ENCODE measurements at places on chromosomes 12 and 14.
A peak's percentile ranks its signal among the peaks of the same experiment; 100 is the strongest.

GRCh38 chr12:69290545-69291277 is 51.3 kb downstream of the CPSF6 start:
- DNase-seq = peak; percentile 94

DNA sequence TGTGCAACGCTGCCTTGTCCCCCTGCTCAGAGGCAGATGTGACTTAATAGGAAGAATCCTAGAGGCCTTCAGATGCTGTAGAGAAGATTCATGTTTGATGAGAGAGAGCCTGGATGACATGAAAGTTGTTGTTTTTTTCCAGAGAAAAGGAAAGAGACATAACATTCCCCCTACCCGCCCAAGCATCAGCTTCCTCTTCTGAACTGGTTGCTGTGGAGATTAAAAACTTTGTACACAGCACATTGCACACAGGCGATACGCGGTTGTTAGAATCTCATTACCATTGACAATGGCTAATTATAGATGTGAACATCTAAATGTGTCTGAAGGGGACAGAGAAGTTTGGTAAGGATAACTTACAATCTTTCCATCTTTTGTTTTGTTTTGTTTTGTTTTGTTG is 13.6 kb upstream of the ETFBKMT start:
- DNase-seq = no peak

- DNase-seq = no peak
Measured at GRCh38 chr12:64756376-64756775, 2.8 kb downstream of the GNS start.

DNA sequence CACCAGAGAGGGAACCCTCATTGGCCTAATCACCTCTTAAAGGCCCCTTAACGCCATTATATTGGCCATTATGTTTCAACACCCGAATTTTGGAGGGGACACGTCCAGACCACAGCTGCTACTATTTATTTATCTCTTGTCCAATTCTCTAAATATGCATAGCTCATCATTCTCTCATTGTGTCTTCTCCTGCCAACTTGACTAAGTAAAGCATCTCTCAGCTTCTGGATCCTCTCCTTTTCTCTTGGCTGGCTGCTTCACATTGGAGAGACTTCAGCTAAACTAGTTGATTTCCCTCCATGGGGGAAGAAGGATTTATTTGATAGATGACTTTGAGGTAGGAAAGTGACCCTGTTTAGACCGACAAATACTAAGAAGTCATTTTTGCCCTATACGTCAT is 120.4 kb upstream of the KRR1 start:
- no peak for DNase-seq

GRCh38 chr12:104682790-104683279 is 226.1 kb downstream of the CHST11 start:
- peak; percentile 68 for DNase-seq

GRCh38 chr12:106300761-106301160 is 1.8 kb upstream of the TCP11L2 start:
- DNase-seq = no peak

GRCh38 chr14:54116972-54117371 is 160.3 kb upstream of the BMP4 start:
- DNase-seq = no peak

DNA sequence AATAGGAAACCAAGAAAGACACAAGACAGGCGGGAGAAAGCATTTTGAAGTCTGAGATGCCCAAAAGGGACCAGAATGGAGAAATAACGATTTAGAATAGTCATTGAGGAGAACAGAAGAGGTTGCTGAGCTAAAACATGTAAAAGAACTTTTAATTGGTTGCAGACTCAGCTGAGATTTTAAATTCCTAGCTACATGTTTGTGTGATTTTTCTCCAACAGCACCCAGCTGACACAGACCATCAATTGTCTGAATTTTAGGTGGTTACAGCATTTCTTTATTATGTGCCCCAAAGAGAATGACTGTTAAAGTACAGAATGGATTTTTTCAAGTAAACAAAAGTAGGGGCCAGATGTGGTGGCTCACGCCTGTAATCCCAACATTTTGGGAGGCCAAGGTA is 50.3 kb downstream of the BAZ1A start:
- no peak for DNase-seq

DNA sequence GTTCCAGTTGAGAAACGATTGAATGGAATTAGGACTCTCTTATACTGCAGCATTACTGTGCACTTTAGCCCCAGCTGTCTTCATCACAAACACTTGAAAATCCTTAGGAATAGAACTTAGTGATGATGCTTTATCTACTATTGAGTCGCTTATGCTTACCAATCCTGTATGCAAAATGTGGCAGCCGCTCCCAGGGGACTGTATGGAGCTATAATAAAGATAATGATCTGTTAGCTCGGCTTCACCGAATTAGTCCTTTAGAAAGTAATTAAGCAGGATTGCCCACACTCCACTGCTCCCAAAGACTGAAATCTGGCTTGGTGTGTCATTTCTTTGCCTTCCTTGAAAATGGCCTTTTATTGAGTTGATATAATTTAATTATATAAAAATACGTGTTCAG is 10.6 kb downstream of the EML1 start:
- no peak for DNase-seq

DNA sequence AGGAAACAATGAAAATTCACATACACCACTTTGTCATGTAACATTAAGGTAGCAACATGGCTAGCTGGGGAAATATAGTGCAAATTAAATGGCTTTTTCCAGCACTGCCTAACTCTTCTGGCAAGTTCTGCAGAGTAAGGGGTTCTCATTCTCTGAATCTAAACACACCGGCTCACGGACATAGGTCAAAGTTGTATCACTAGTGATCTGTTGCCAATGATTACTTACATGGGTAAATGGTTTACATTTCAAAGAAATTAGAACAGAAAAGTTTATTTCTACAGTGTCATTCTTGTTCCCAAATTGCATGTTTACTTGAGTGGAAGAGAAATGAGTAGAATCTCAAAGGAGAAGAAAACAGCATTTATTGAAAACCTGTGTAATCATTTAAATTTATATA is 381.9 kb downstream of the PRKD1 start:
- DNase-seq = no peak

DNA sequence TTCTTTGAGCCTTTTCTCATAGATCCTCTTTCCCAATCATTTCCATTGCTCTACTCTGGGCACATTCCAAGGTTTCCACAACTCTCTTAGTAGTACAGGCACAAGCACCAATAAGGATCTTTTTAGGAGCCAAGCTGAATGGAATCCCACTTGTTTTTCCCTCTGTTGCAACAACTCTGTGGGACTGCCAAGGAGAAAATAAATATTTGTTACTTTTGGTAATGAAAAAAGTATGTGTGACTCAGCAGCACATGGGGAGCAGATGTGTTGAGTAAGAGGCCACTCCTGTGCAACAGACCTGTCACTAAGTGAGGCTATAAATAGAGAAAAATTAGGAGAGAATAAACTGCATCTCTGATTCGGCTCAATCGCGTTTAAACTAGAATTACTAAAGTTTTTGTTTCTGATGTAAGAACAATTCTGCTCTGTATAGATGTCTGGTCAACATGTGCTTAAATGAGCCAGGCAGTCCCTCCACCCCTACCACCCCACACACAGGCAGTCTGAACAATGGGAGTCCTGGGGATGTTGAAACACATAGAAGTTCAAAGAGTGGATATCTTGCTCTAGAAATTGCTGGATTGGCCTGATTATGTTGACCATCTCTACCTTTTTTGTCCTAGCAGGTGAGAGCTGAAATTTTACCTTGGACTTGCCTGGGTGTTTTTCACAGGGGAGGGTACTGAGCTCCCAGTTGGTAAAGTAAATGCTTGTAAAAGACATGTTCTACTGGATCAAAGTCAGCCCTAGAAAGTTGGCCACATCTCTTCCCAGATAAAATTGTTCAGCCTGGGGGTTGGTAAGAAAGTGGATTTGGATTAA is 244.3 kb upstream of the NOVA1 start:
- no peak for DNase-seq

DNA sequence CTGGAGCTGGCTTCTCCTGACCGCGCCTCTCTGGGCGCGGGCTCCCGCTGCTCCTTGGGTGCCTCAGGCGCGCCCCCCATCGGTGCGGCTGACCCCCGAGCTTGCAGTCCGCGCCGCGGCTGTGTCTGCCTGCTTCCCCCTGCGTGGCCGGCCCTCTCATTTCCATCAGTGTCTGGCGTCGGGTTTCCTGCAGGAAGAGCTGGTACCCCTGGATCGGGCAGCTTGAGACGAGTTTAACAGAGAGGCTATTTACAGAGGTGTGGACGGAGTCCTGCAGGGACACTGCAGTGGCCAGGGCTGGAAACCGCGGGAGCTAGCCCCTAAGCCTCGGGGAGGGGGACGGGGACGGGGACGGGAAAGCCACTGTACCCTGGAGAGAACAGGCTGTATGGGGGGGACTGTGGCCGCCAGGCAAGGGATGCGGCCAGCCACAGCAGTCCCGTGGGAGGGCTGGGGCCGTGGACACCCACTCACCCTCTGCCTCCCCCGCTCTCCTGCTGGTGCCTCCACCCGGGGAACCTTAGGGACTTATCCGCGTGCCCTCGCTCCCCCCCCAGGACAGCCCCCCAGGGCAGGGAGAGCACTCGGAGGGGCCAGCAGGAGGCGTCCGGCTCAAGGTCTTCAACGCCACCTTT is 3.7 kb upstream of the CACNA2D4 start:
- DNase-seq = no peak

GRCh38 chr14:70052990-70053389 is 135.8 kb downstream of the SLC8A3 start:
- peak; percentile 80 for DNase-seq

DNA sequence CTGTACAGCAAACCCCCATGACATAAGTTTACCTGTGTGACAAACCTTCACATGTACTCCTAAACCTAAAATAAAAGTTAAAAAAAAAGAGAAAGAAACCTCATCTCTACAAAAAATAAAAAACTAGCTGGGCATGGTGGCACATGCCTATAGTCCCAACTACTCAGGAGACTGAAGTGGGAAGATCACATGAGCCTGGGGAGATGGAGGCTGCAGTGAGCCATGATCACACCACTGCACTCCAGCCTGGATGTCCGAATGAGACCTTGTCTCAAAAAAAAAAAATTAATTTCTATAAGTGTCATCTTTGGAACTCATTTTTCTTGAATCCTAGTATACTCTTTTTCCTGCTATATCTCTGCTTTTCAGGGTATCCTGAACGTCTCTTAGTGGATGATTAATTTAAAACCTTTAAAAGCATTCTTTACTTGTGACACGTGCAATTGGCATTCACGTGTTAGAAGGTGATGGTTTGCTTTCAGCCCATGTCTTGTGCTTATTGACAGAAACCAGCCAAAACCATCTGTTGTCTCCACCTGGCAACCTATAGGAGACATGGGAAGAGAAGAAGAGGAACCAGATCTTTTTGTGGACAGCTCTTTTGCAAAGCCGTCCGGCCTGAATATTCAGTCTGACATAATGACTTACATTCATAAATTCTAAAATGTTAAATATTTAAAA is 30.6 kb upstream of the PPFIBP1 start:
- DNase-seq = no peak

- no peak for DNase-seq
Measured at GRCh38 chr12:34208331-34209258, 186.3 kb downstream of the ALG10 start.

DNA sequence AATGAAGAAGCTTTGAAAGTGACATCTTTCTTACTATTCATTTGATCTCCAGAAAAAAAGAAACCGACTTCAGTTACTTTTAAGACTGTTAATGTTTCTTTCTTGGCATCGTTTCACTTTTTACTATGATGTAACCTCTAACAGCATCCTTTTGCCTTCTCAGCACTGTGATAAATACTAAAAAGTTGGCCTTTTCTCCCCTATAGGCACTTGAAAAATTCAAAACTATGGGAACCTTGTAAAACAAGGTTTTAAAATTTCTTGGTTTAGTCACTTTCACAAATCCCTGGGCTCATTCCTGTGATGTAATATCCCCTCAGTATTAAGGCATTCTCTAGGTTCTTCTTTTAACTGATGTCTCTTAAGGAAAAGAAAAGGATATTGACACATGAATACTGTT is 281.8 kb downstream of the EGLN3 start:
- DNase-seq = no peak

DNA sequence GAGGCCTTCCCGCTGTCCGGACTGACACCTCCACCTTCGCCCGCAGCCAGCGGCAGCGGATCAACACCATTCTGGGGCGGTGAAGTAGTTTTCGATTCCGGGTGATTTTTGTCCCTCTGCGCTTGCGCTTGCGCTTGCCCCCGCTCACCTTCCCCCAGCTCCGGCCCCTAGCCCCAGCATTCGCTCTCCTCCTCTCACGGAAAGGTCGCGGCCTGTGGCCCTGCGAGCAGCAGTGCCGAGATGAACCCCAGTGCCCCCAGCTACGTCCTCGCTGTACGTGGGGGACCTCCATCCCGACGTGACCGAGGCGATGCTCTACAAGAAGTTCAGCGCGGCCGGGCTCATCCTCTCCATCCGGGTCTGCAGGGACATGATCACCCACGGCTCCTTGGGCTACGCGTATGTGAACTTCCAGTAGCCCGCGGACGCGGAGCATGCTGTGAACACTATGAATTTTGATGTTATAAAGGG is 22.7 kb upstream of the SRGAP1 start:
- no peak for DNase-seq

DNA sequence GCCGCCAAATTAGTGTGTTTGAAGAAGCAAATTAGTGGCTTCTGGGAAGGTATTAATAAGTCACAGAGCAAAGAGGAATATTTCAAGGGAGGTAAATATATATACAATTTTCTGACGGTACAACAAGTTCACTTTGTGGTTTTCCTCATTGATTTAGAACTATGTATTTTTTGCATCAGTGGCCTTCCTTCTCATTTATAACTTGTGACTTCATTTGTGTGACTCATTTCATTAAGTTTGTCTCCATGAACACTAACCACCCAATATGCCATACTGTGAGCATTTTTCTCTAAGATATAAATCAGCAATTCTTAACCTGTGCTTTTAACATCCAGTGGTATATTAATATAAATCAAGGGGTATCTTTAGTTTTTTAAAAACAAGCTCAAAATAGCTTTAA is 29.3 kb upstream of the ARHGAP5 start:
- no peak for DNase-seq

GRCh38 chr12:129927316-129927900 is 23.6 kb upstream of the TMEM132D start:
- DNase-seq = no peak

DNA sequence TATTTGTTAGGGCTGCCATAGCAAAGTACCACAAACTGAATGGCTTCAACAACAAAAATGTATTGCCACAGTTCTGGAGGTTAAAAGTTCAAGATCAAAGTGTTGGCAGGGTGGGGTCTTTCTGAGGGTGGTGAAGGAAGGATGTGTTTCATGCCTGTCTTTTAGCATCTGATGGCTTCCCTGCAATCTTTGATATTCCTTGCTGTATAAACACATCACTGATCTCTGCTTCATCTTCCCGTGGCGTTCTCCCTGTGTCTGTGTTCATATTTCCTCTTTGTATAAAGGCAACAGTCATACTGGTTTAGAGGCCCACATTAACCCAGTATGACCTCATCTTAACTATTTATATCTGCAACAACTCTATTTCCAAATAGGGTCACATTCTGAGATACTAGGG is 167.5 kb downstream of the BTG1 start:
- no peak for DNase-seq

DNA sequence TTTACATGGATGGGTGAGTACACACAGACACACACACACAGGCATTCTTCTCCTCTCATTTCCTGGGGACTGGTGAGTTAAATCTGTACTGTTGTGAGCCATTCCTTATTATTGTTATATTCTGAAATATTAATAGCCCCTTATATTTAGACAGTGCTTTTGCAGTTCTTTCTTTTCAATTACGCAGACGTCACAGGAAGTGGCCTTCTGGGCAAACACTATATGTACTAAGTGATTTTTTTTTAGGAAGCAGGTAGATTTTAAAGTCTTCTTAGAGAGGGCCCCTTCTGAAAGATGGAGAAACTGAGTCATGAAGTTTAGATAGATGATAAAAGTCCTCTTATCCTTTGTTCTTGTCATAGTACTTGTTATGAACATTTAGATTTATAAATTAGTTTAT is 1213.6 kb downstream of the VRK1 start:
- no peak for DNase-seq

Measured in hematopoietic multipotent progenitor cell treated with erythropoietin and hydrocortisone succinate and interleukin-3 and kit ligand, for 6 days (in vitro differentiated cells).